M059J (cell line): ENCODE measurements at places on chromosomes 4 and X.
A peak's percentile ranks its signal among the peaks of the same experiment; 100 is the strongest.

- DNase-seq, result peak; percentile 28
These were observed 139.2 kb downstream of the NWD2 start for GRCh38 chr4:37383579-37384229.

DNA sequence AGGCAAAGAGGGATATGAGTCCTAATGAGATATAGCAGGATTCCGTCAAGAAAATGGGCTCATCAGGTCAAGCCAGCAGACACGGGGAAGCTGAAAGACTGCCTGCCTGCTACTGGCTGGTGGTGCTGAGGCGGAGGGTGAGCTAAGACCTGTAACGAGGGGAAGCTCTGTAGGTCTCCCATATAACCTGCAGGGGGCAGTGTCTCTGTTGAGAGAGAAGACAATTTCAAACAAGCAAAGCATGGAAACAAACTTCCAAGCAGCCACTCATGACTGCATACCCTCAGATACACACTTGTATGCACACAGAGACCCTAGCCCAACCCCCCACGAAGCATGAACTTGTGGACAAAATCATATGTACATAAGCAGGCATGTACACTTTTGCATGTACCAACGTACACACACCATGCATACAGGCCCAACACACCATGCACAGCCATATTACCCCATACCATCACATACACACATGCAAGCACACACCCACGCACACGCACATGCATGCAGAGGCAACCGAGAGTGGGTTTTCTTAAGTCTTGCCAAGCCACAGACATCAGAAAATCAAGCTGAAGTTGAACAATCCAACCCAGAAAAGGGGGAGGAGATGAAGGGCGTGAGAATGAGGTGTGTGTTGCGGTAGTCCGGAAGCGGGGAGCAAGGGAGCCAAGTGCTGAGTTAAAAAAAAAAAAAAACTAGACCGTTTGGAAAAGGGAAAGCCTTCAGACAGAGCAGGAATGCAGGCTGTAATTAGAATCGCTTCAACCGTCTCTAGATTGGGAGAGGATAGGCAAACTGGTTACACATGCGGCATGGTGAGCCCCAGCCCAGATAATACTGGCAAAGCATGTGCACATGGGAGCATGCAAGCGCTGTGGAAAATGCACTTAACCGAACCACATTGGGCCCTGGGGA, 71.0 kb downstream of the PJA1 start:
- peak; percentile 64 for DNase-seq

GRCh38 chrX:77431227-77431626, 16.0 kb upstream of the FGF16 start:
- peak; percentile 69 for DNase-seq

DNA sequence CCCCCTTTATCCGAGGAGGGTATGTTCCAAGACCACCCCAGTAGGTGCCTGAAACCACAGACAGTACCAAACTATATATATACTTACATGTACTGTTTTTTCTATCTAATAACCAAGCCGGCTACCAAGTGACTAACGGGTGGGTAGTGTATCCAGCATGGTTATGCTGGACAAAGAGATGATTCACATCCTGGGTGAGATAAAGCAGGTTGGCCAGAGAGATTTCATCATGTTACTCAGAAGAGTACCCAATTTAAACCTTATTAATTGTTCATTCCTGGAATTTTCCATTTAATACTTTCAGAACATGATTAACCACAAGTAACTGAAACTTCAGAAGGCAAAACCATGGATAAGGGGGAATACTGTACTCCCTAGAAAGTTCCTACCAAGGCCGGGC, 46.5 kb downstream of the RFC1 start:
- DNase-seq, result peak; percentile 89

GRCh38 chr4:6752486-6752829, 30.1 kb upstream of the KIAA0232 start:
- no peak for DNase-seq

DNA sequence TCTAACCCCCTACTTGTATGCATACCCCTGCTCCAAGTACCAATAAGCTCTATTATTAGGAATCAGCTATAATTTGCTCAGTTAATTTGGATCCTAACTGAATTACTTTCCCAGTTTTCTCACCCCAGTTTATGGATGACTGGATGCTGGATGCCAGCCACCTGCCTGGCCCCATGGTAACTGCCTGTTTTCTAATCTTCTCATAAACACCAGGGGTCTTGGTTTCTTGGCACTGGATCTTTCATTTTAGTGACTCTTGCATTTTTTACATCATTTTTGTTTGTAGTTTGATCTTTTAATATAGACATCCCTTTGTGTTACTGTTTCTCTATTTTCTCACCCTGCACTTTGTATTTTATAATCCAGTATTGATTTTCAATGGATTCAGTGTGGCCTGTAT, 246.8 kb downstream of the ADGRL3 start:
- no peak for DNase-seq

GRCh38 chr4:55346851-55347255, 811 bp downstream of the SRD5A3 start:
- no peak for DNase-seq

- DNase-seq, result no peak
These were observed 651.2 kb upstream of the GALNT7 start for GRCh38 chr4:172517391-172517790.

- DNase-seq, result peak; percentile 64
These were observed 5.5 kb downstream of the ATP10D start for GRCh38 chr4:47490550-47490949.

DNA sequence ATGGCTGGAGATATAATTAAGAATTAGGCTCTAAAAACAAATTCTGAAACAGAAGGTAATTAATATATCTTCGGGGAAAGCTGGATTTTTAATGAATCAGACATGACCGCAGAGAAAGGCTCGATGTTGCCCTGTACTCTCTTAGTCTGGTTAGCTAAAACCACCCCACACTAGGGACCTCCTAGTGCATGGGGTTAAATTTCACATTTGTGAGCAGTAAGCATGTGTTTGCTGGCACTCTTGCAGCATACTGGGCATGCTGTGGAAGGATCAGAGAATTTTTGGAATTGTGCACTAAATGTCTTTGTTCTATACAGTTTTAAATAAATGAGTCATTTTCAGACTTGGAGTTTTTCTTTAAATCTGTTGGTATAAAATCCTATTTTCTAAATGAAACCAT, 475.6 kb upstream of the FTHL17 start:
- DNase-seq, result peak; percentile 22

DNA sequence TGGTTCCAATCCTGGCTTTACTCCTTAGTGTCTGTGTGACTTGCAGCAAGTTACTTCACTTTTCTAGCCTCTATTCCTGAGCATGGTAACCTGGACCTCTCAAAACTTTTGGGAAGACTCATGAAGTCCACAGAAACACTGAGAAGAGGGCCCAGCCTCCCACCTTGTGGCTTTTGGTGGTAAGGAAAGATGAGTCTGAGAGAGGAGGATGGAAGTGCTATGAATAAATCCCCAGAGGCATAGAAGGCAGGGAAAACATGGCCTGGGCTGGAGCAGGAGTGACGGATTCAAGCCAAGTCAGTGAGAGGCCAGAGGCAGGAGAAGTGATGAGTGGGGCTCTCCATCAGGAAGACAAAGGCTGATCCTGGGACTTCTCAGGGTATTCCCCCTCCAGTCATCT, 10.9 kb upstream of the MAGEA4 start:
- DNase-seq, result peak; percentile 53

- DNase-seq, result no peak
These were observed 317.5 kb upstream of the AGA start for GRCh38 chr4:177759729-177760128.

- DNase-seq, result peak; percentile 38
These were observed 28.4 kb upstream of the TNIP3 start for GRCh38 chr4:121192480-121192879.

DNA sequence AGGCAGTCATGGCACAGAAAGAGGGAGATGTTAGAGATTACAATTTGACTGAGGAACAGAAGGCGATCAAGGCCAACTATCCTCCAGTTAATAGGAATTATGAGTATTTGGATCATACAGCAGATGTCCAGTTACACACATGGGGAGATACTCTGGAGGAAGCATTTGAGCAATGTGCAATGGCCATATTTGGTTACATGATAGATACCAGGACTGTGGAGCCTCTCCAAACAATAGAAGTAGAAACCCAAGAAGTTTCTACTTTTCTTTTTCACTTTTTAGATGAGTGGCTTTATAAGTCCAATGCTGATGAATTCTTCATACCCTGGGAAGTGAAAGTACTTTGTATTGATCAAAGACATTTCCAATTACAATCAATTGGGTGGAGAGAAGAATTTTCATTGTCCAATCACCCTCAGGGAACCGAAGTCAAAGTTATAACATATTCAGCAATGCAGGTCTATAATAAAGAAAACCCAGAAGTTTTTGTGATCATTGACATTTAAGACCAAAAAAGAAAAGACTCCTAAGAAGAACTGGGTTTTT, 139.1 kb downstream of the MAB21L2 start:
- no peak for DNase-seq

DNA sequence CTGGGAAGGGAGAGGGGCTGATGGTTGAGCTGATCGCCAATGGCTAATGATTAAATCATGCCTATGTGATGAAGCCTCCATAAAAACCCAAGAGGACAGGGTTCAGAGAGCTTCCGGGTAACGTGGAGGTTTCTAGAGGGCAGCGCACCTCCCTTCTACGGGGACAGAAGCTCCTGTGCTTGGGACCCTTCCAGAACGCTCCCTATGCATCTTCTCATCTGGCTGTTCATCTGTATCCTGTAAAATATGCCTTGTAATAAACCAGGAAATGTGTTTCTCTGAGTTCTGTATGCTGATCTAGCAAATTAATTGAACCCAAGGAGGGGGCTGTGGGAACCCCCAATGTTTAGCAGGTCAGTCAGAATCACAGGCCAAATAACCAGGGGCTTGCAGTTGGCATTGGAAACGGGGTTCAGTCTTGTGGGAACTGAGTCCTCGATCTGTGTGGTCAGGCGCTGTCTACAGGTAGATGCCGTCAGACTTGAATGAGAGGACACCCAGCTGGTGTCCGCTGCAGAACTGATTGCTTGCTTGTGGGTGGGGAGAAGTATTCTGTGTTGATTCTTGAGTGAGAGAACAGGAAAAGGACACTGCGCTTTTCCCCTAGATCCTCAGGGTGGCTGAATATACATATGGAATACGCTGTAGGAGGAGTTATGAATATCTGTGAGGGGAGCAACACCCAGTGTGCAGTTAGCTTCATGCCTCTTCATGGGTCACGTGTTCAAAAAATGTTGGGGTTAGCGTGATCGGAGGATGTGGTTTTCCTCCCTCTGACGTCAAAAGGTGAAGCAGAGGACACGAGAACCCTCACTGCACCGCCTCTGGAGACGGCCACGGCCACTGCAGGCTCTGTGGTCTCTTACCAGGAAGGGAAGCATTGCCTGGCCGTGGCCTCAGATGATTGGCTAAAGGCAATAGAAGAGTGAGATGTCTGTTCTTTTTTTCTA, 29.2 kb downstream of the HTT-AS start:
- DNase-seq, result peak; percentile 65

DNA sequence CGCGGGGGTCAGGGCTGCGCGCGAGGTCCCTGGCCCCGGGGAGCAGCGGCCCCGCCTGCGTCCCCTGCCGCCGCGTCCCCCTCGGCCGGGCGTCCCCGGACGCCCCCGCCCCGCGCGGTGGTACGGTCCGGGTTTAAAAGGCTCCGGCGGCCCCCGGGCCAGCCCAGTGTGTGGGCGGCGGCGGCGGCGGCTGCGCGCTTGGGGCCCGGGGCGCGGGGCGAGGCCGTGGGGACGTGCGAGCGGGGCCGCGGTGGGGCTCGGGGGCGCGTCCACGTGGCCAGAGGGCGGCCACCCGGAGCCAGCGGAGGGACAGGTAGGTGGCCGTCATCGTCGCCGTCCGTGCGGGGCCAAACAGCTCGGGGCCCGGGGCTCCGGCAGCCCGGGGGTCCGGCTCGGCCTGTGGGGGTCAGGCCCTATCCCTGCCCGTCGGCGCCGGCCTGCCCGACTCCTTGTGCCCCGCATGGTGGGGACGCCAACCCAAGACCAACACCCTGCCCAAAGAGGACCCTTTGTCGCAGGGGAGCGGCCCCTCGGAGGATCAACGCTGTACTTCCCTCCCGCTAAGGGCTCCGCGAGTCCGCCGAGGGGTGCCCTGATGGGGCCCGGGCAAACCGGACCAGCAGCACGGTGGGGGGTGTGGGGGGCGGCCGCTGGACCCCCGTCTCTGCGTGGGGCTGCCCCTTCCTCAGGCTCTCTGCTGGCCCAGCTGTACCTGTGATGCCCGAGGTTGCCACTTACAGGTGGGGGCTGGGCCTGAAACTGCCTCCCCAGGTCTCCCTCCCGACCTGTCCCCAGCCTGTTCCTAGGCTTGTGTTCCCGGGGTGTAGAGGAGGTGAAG, at the start of gene PLXNA3:
Gene PLXNA3 (plus strand): TSS at position 166 of the 838 bp plus-strand sequence. CDS start 1,903 bp downstream, outside the sequence.
- DNase-seq, result peak; percentile 40

- no peak for DNase-seq
These were observed 141.7 kb downstream of the BRWD3 start for GRCh38 chrX:80667967-80668366.

GRCh38 chr4:3111461-3111860, 37.0 kb downstream of the HTT start:
- DNase-seq, result peak; percentile 53

DNA sequence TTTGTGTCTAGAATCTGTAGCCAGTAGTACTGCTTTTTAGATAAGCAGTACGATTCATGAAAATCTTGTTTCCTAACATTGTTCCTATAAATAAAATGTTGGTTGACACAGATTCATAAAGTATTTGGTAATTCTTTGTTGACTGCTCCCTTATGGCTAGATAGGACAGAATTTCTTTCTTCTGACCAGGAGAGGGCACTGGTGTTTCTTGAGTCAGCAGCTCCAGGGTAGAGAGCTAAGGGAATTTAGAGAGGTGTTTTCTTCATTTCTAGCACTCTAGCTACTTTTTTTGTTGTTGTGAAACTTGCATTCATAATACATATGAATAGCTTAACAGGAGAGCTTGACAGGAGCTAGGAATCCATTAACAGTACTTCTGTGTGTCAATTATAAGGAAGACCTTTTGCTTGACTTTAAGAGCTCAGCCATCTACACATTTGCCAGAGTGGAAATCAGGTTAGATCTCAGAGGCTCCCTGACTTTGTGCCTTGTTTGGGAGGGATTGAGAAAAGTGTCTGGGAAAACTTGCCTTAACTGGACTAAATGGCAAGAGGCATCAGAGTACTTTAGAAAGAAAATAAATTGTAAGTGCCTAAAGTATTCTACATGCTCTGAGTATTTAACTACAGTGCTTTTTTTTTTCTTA, 756.1 kb downstream of the SH3BGRL start:
- DNase-seq, result peak; percentile 5

DNA sequence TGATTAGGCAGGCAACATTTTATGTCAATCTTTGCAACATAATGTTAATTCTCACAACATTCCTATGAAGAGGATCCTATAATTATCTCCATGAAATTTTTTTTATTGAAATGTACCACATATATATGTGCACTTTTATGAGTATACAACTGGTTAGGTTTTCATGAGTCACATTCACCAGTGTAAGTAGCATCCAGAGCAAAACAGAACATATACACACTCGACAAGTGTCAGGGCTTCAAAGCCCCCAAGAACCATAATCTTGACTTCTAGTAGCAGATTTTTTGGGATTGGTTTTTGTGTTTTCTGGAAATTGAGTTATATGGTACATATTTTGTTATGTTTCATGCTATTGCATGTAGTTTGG, 62.4 kb downstream of the ARHGAP10 start:
- DNase-seq, result no peak

GRCh38 chr4:184575306-184575705, 73.9 kb downstream of the CASP3 start:
- DNase-seq, result no peak

GRCh38 chr4:180682776-180683175, 1560.4 kb upstream of the TENM3 start:
- no peak for DNase-seq
